Fibroblast of upper back skin (primary cell): ENCODE measurements at places on chromosomes 1 and 21.
A peak's percentile ranks its signal among the peaks of the same experiment; 100 is the strongest.

GRCh38 chr1:201703621-201704438 lies 125.1 kb upstream of the IPO9 start:
- peak; percentile 75 for DNase-seq

DNA sequence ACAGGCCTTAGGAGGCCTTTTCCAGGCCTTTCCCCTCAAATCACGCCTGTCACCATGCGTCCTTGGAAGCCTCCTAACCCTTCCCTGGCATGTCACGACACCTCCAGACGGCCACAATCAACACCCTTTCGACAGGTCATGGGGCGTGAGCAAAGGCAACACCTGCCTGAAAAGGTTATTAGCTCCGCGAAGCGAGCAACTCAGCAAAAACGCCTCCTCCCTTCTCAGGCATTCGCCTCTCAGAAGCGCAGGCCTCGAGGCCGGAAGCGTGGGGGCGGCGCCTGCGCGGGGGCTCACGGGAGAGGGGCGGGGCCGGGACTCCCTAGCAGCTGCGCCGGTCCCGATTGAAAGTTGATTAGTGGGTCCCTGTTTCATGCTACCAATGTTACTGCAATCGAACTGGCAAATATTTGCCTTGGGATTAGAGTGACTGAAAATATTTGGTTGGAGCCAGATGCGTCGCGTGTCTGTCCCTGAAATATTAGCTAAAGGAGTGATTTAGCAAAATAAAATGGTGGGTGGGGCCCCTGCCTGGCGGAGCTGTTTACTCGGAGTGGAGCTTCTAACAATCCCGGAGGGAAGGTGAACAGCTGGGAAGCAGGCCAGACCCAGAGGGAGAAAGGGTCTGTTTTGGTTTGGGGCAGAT lies 44.9 kb downstream of the GFI1 start:
- DNase-seq = no peak

GRCh38 chr1:182601416-182601786 lies 2.8 kb downstream of the RGS16 start:
- peak; percentile 78 for DNase-seq

GRCh38 chr1:101193733-101194169 lies 43.1 kb upstream of the S1PR1 start:
- DNase-seq = no peak

DNA sequence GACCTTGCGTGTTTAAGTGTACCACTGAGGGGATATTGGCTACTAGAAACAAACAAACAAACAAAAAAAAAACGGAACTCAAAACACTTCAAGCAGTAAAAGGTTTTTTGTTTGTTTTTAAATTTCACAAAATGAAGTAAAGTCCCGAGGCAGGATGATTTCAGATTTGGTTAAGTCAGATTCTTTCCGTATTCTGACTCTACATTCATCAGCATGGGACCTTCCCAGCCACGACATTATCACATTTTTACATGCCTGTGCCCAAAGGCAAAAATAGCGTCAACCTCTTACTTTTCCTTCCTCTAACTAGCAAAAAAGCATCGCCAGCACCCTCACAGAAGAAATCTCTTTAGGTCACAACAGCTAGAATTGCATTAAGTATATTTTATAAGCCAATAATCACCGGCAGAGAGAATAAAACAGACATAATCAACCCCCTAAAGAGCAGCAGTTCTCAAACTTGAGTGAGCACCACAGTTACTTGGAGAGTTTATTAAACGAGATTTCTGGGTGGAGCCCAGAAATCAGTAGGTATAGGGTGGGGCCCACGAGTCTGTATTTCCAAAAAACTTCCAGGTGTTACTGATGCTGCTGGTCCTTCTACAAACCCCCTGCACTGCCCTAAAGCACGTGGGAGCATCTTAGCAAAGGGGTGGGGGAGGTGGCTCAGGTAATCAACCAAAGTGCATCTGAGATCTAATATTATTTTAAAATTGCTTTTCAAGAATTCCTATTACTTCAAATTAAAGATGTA lies 227.6 kb downstream of the RGS7 start:
- DNase-seq = no peak

DNA sequence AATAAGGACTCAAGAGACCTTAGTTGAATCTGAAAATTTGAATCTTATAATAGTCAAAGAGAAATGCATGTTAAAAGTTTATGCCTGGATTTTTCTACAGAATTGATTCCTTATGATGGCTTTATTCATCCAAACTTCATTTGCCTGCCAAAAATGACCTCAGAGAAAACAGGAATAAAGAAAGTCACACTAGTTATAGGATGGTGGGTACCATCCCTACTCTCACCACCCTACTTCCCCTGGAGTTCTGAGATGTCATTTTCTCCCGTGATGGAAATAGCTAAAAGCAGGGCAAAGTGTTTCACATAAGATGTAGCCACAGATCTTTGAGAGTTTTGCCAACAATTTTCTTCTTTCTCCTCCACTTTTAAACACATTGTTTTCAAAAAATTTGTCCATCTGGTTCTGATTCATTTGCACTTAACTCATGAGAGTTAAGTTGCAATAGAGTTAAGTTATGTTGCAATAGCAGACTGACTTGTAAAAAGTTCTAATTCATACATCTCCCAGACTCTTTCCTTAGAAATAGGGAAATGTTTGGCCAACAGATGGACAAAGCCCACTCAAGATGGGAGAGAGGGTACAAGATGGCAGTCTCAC lies 384.6 kb downstream of the PLPP3 start:
- DNase-seq = peak; percentile 85

DNA sequence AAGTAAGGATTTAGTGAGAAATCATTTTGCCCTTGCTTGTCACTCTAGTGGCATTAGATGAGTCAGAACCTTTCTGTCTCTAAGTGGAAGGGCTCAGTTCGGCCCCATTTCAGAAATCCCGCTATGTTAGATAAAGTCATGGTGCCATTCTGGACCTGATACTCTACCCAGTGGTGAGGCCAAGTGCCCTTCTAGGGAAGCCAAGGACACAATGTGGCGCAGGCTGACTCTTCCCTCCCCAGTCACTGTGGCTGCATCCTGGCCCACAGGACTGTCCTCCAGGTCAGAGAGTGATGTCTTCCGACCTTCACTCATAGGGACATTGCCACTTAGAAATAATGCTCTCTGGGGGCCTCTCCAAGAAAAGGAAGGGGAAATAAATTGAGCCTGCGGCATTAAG lies 48.3 kb upstream of the MTR start:
- DNase-seq = no peak

GRCh38 chr1:78375996-78376395 lies 114.8 kb upstream of the PTGFR start:
- DNase-seq = peak; percentile 53

DNA sequence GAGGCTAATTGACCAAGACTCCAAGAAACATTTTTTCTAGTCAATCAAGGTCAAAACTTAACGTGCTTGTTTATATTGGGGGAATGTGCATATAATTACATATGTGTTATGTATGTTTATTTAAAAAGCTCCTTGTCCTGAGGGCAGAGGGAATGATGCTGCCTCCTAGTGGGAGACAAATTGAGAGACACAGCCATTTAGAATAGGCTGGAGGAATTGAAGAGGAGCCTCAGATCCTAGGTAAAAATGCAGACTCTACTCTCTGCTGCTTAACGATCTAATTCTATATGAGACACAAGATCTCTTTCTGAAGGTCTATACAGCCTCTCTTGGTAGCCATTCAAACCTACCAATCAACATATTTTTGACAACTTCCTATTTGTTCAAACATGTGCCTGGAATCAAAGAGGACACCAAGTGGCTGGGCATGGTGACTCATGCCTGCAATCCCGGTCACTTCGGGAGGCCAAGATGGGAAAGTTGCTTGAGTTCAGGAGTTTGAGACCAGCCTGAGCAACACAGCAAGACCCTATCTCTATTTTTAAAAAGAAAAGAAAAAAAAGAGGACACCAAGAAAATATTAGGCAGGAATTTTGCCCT lies 136.6 kb upstream of the ZNF648 start:
- no peak for DNase-seq

DNA sequence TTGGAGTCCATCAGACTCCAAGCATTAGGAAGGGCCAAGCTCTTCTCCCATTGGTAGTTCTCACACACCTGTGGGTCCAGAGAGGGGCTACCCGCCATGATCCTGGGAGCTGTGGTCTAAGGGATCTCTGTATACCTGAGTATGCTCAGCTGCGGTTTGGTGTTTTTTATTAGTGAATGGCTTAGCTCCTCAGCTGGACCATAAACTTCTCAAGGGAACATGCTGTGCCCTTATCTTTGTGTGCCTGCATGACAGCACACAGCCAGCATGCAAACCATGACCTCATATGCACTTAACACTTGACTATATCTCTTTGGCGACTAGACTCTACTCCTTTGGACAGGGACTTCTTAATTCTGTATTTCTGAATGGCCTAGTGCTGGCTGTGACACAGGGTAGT lies 94.5 kb downstream of the CD58 start:
- DNase-seq = no peak

DNA sequence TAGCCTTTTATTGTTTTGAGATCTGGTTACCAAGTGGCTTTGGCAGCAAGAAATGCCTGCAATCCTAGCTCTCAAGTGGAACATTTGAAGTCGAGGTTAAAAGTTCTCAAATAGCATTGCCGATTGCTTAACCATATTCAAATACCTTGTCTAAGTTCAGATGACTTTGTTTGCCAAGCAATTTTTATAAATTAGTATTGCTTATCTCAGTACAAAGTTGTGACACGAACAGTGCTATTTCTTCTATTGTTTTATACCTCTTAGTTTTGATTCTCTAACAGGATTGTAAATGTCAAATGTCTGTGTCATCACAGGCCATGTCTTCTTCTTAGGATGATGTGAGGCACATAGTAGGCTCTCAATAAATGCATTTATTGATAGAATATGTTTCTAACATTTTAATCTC lies 633.3 kb downstream of the PTPRC start:
- peak; percentile 80 for DNase-seq

GRCh38 chr1:36458910-36459309 lies 5.3 kb downstream of the MRPS15 start:
- DNase-seq = no peak

GRCh38 chr21:45226540-45227326 lies 61.0 kb downstream of the POFUT2 start:
- DNase-seq = no peak

- DNase-seq = no peak
Observed at GRCh38 chr1:24516506-24516905, 13.9 kb downstream of the RCAN3 start.

DNA sequence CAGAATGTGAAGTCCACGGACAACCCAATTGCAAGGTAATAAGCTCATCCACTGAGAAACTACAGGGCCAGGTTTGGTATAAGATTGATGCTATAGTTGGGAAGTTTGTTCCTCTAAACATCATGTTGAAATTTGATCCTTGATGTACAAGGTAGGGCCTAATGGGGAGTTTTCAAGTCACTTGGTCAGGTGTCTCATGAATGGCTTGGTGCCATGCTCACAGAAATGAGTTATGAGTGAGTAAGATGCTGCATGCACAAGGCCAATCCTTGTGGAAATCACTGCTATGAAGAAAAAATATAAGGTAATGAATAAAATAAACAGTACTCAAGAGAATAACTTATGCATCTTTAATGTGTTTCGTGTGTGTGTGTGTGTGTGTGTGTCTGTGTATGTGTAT lies 1891.2 kb downstream of the NCAM2 start:
- DNase-seq = no peak

GRCh38 chr21:41707231-41707959 lies 59.5 kb downstream of the RIPK4 start:
- DNase-seq = no peak

DNA sequence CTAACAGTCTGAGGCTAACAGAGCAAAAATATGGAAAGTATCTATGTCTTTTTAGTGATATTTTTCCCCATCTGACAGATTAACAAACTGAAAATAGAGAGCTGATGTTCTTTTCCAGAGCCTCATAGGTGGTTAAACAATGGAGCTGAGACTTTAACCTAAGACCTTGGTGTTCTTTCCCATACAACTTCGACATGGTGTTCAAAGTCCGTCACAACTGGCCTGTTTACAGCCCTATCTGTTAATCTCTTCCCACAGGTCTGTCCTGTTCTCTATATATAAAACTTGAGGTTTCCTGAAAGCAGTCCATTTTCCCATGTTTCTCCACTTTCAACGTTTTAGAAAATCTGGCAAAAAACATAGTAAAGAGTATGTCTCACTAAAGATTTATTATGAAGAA lies 395.7 kb downstream of the BRINP2 start:
- no peak for DNase-seq

- DNase-seq = peak; percentile 99
Observed at GRCh38 chr1:198935306-198935921, 296.6 kb downstream of the PTPRC start.

DNA sequence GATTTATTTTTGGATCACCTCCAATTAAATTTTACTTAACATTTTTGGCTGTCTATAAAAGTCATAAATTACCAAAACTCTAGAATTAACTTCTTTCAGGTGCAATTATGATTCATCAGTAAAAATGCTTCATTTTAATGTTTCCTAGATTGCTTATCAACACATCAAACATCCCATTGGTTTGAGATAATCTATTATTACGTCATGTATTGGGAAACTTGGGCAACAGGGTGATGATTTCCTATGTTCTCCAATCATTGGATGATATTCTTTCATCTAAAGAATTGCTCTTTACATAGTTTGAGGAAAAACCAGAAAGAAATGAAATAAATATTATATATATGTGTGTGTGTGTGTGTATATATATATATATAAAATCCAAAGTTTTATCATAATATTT lies 76.8 kb upstream of the KCNJ6 start:
- DNase-seq = no peak

GRCh38 chr1:171784784-171785183 lies 3.3 kb downstream of the METTL13 start:
- no peak for DNase-seq

DNA sequence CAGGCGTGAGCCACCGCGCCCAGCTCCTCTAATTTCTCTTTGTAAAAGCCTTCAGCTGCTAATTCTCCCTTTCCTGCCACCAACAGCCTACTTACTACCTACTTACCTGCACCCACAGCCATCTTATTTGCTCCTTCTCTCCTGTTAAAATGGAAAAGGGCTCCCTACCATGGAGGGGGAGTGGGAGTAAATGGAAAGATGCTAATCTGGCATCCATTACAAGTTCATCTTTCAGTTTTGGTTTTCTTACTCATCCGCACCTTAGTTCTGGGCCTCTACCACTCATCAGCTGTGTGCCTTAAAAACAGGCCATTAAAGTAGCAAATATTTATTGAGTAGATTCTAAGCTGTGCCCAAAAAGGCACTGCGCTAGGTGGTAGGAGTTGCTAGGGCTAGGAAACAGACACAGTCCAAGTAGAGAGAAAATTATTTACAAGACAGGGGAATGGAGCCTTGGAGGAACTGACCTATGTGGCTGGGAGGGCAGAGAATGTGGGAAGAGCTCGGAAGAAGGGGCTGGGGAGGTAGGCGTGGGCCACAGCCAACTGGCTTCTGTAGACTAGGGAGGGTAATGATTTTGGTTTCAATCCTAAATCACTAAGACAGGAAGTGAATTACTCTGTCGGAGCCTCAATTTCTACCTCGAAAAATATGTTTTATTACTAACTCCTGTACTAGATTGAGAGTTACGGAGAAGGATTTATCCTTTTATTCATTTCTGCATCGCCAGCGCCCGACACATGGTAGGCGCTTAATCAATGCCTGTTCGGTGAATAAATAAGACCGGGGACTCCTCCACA lies 685 bp upstream of the DDI2 start:
- peak; percentile 56 for DNase-seq
